ENCODE measurements at places on chromosomes 12 and 14.
A peak's percentile ranks its signal among the peaks of the same experiment; 100 is the strongest.

GRCh38 chr12:121637231-121637914 is 11.0 kb downstream of the ORAI1 start:
- H3K27me3 ChIP-seq: no peaks in the 10 kb centered on the region
- peaks cover 27% of the 10 kb centered on the region for H3K4me1 ChIP-seq
- peak overlapping the region; percentile 76 for H3K4me3 ChIP-seq
- peaks cover 12% of the 10 kb centered on the region for H3K36me3 ChIP-seq

- H3K36me3 ChIP-seq: no peaks in the 10 kb centered on the region
- peak overlapping the region; percentile 91 for H3K27ac ChIP-seq
- peaks cover 7% of the 10 kb centered on the region for H3K4me1 ChIP-seq
- no peaks in the 10 kb centered on the region for H3K27me3 ChIP-seq
Observed at GRCh38 chr12:49232940-49233841, 31.7 kb upstream of the TUBA1C start.

- no peak overlapping the region for H3K27ac ChIP-seq
- DNase-seq: no peak
- no peak overlapping the region for H3K4me3 ChIP-seq
- peaks cover 5% of the 10 kb centered on the region for H3K36me3 ChIP-seq
- no peaks in the 10 kb centered on the region for H3K27me3 ChIP-seq
Observed at GRCh38 chr14:68085742-68086141, 266.2 kb downstream of the RAD51B start.

DNA sequence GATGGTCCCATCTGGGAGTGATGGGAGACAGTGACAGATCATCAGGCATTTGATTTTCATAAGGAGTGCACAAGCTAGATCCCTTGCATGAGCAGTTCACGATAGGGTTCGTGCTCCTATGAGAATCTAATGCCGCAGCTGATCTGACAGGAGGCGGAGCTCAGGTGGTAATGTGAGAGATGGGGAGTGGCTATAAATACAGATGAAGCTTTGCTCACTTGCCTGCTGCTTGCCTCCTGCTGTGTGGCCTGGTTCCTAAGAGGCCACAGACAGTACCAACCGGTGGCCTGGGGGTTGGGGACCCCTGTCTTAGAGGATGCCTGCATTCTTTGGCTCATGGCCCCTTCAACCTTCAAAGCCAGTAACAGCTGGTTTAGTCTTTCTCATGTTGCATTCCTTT is 130.3 kb downstream of the PTPN11 start:
- no peaks in the 10 kb centered on the region for H3K4me1 ChIP-seq
- no peak for DNase-seq
- H3K27ac ChIP-seq: no peak overlapping the region
- peaks cover 2% of the 10 kb centered on the region for H3K36me3 ChIP-seq
- peaks cover 17% of the 10 kb centered on the region for H3K27me3 ChIP-seq

Measured in memory B cell (primary cell).